ENCODE measurements at places on chromosomes 5 and 9.
A peak's percentile ranks its signal among the peaks of the same experiment; 100 is the strongest.

- DNase-seq: no peak
These were observed 1.2 kb downstream of the GALT start for GRCh38 chr9:34647651-34648050.

GRCh38 chr5:133942614-133943474 is 25.6 kb downstream of the C5orf15 start:
- DNase-seq: no peak

- peak; percentile 24 for DNase-seq
These were observed 482 bp downstream of the CD14 start for GRCh38 chr5:140632366-140633020.

DNA sequence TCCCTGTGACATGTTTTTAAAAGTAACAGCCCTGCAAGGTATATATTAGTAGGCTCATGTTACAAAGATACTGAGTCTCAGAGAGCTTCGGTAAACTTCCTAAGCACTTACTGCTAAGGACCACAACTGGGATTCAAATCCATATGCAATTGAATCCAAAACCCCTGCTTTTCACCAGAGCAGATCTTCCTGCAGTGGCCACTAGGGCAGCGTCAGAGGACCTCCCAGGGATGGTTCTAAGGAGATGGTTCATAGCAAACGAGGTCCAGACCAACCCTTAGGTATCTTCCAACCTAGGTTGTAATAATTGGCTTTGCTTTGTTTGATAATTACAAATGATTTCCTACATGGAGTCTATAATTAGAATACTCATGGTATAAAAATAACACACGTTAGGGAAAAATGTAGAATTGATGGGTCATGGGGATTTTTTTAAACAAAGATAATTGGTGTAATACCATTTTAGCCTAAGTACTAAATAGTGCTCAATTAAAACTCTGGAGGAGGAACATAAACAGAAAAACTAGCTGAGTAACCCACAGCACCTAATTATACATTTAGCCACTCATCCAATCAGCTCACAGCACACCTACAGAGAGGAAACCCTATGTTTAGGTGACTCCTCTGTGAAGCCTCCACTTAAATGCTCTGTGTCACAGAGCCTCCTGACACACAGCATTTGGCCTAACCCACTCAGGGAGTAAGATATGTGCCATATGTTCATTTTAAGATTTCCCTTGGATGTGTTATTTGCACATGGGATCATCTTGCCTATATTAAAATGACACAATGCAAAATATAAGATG is 10.0 kb upstream of the CAST start:
- DNase-seq: no peak

DNA sequence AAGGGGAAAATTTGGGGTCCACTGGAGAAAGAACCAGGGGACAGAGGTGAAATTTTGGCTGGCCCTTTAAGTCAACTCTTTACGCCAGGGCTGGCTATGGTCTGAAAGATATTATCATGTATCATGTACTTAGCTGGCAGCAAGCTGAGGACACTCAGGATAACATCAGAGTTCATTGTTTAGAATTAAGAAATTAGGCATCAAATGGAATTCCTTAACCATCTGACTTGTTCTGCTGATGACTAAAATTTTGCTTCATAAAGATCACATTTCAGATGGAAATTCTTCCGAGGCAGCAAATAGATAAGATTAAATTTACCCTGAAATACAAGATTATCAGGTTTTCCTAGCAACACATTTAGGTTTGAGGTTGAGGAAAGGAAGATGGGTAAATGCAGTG is 269.4 kb upstream of the KLF9 start:
- no peak for DNase-seq

DNA sequence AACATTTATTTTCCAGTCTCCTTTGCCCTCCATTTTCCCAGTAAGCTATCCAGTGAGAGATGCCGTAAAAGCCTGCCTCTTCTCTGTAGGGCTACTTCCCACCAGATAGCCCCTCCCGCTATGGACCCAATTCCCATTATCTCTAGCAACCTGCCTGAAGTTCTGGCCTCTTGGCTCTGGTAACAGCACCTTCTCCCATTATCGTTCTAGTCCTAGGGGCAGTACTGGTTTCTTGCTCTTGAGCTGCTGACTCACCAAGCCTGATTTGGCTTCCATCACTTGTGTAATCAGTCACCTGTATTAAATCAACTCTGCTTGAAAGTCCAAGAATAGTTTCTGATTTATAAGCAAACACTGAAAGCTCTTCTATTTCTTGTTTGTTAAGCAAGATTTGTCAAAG is 42.8 kb upstream of the PARP8 start:
- no peak for DNase-seq

Measured in stimulated activated CD4-positive, alpha-beta T cell treated with anti-CD3 and anti-CD28 coated beads, Interleukin-1b, Interleukin-23, amount 100 ng/mL, for 24 hours (primary cell).